ENCODE measurements at places on chromosomes 7 and 10.

- DNase-seq = no peak
Observed at GRCh38 chr7:43890468-43890867, 15.9 kb downstream of the URGCP start.

DNA sequence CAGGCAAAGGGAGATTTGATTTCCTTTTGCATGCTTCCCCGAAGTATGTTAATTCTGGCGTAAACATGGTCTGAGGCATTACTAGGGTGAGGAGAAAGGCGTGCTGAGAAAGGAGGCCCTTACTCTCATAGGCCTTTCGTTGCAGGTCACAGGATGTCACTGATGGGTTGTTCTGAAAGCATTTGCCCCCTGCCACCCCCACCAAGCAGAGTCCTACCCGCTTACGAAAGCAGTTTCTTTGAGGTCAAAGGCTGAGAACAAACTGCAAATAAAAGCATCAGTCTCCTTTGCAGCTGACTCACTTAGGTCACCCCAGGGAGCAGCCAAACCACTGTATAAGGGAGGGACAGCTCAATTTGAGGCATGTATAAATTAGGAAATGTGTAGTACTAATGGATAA, 57.1 kb downstream of the BPGM start:
- DNase-seq = no peak

DNA sequence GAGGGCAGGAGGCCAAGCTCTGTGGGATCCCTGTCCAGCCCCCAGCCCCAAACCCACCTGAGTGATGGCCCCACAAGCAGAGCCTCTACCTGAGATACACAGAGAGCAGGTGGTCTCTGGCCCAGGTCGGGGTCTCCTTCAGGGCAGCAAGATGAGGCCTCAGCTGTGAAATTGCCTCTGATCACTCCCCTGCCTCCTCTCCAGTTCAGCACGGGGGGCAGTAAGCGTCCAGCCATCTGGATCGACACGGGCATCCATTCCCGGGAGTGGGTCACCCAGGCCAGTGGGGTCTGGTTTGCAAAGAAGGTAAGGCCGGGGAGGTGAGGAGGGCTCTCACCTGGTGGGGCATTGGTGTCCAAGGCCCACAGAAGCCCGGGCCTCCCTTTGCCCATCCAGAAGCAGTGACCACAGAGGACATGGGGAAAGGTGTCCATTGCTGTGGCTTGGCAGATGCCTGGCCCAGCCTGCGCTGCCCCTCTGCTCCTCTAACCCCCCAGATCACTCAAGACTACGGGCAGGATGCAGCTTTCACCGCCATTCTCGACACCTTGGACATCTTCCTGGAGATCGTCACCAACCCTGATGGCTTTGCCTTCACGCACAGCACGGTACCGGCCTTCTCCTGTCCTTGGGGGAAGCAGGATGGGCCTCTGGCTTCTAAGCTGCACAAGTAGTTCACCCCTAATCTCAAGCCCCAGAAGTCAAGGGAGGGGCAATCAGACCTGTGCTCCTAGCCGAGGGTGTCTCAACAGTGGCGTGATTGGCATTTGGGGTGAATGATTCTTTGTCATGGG, 3.1 kb downstream of the CPA1 start:
- DNase-seq = no peak

GRCh38 chr7:105769901-105770628, 106.3 kb downstream of the ATXN7L1 start:
- DNase-seq = peak; percentile 71

DNA sequence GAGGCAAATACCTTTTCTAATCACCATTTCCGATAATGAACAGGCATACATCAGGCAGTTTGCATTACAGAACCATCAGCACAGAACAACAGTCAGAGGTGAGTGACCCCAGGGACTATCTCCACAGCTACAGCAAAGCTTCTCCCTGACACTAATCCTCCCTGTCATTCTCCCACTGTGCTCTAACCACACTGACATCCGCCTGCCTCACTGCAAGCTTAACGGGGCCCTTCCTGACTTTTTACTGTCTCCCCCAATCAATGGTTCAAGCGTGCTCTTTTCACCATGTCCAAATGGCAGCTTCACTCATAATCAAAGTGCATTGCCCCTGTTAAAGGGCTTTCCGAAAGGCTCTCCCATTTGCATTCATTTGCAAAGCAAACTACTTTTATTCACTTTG, 196.3 kb downstream of the DNAJC1 start:
- DNase-seq = no peak

DNA sequence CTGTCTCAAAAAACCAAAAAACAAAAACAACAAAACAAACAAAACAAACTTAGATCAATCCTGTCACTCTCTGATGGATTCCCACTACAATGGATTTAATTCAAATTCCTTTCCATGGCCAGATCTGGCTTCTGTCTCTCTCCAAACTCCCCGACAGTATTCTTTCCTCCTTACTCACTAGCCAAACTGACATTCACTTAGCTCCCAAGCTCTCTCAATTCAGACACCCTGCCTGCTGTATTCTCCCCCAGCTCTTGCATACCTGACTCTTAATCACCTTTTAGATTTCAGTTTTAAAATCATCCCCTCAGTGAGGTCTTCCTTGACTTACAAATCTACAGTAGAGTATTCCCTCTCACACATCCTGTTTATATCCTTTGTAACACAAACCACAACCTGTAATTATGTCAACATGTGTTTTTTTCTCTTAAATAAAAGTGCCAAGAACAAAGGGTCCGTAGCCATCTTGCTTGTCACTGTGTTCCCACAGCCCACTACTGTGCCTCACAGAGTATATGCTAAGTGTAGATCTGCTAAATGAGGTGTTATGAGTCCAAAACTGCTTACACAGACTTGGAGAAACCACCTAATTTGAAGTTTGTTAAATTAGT, 14.4 kb downstream of the HERPUD2 start:
- no peak for DNase-seq

DNA sequence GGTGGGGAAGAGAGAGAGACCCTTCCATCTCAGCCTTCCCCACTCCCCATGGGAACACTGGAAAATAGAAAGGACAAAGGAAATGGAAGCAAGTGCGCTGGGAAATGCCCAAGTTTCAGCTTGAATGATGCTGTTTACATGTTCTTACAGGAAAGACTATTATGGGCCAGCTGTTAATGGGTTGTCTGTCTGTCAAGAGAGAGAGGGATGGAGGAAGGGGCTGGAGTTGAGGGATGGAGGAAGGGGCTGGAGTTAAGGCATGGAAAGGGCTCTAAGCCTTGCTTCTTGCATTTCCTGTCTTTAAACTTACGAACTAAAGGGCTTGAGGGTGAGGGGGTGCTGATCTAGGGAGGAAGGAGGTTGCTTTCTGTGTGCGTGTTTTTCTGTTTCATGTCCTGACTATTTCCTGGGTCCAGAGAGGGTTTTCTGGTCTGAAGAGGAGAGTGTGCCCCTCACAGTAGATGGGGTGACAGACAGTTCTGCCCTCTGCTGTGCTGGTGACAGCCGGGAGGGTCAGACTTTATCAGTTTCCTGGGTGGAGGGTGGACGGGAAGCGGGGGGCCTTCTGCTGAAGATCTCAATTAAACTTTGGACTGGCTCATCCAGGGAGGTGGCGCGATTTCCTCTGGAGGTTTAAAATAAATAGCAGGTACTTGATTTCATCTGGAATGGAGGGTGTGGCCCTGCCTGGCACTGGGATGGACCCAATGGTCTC, 30.5 kb downstream of the GRK5 start:
- no peak for DNase-seq

GRCh38 chr10:117532003-117532385, 10.6 kb upstream of the EMX2 start:
- DNase-seq = no peak

GRCh38 chr7:142535123-142535779, 214.0 kb upstream of the PRSS1 start:
- DNase-seq = peak; percentile 92

- no peak for DNase-seq
Observed at GRCh38 chr7:112622159-112622715, 141.4 kb downstream of the LSMEM1 start.

DNA sequence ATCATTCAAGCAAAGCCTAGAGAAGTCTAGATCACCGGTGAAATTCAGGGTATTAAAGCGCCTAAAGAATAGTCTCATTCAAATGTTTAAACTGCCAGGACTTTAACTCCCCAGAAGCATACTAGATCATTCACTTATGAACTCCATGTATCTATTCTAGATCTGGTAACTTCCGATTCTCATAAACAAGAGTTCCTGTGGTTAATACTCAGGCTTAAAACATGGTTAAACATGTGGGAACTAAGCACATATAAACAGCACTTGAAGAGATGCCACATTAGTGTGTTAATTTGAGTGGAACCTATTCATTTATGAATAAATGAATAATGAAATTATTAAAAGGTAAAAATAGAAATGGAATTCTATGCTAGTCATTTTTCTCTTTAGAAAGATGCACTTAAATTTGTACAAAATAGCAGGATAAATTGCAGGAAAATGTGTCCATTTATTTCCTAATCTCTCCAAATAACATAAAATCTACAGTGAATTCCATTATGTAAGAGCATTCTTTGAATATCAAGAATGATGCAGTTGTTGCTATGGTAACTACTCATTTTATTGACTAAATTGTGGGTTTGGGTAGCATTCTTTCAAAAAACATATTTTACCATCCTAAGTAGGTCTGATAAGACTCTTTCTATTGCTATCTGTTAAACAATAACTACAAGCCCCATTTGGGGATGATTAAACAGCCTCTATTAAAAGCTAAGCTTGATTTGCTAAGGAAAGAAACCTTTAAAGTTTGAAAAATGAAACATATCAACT, 147.6 kb upstream of the TMEM168 start:
- DNase-seq = peak; percentile 42

GRCh38 chr10:97861924-97862323, 12.3 kb downstream of the GOLGA7B start:
- no peak for DNase-seq

DNA sequence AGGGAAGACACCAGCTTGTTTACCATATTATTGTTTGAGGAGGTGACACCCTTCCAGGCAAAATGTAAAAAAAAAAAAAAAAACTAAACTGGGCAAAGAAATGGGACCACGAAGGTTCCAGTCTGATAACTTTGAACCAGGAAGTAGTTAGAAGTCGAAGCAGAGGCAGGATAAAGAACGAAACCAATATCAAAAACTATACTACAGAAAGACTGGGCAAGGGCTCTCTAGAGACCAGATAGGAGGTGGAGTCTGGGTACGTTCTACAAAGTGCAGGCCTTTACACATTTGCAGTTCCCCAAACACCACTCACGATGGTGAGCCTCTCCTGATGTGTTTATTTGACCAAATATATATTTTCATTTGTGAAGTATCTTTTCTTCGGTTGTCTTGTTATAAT, 125.7 kb upstream of the CDK1 start:
- DNase-seq = no peak

DNA sequence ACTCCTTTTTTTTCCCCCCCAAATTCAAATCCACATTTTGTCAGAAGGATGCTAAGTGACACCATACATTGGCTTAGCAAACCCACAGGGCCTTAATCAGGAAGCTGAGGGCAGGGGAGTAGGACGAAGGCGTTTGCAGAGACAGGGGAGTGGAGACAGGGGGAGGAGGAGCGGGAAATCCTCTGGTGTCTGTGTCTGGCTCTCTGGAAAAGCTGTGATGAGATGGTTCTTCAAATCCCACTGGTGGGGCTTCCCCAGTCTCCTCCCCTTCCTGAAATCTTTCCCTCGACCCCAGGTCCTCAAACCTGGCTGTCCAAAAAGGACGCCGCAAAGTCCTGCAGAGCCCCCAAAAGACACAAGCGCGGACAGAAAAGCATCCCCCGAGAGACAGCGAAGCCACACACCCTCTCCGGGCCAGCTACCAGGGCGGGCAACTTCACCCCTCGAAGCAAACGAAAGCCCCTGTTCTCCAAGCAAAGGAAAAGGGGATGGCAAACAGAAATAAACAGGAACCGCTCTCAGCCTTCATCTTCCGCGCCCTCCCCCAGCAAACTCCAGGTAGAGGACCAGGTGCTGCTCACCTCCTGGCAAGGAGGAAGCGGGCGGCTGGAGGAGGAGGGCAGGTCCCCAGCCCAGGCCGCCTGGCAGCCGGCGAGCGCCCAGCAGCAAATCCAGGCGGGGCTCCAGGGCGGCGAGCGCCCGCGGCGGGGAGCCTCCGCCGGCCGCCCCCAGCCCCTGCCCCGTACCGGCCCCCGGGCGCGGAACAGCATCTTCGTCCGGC, 520 bp downstream of the ELAPOR2 start:
- DNase-seq = no peak

GRCh38 chr7:3518546-3518945, 217.5 kb downstream of the SDK1 start:
- peak; percentile 35 for DNase-seq

DNA sequence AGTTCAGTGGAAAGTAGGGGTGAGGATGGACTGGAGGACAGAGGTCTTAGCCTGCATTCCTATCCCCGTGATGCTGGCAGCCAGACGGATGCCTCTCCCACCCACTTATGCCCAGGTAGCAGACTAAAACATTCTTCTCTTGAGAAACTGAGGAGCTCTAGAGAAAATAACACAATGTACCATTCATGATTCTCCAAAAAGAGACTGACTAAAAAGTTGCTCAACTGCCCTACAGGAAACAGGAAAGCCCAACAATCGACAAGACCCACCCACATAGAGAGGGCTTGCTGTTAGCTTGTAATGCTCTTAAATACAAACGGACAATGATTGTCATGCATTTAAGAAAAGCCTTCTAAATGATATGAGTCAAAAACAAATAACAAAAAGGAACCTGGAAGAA, 33.2 kb upstream of the PDE1C start:
- no peak for DNase-seq

DNA sequence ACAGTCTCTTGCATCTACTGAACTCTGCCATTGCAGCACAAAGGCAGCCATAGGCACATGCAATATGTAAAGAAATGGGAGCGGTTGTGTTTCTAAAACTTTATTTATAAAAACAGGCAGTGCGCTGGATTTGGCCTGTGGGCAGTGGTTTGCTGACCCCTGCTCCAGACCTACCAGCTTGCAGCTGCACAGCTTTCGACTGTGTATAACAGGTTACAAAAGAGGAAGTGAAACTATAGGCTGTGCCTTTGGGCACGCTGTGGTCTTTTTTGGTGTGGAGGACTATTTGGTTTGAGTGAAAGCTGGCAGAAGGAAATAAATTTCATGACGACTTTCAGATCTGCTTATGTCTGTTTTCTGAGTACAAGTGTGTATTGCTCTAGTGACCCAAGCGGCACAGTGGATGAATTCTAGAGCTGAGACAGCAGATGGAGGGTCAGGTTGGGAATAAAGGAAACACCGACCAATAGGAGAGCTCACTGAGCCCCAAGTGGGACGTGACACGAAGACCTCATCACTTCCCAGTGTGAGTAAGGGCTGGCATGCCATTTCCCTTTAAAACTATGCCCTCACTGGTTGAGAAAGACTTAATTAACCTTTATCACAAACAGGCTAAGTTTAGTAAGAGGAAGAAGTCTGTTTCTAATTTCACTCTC, 152.7 kb downstream of the ANK3 start:
- peak; percentile 12 for DNase-seq

DNA sequence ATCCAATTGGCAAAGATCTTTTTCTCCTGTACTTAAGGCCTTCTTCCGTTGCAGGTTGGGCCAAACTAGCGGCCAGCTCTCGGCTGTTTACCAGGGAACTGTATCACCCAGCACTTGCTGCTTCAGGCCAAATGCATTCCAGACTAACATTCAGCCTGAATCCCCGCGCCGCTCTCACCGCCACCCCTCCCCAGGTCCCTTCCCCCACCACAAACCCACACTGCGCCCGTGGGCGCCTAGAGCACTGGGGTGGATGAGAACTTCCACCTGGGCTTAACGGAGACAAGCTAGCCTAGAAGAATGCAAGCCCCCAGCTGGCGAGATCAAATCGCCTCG, 676 bp downstream of the TCAF1 start:
- peak; percentile 59 for DNase-seq

Measured in ELR (cell line).